ENCODE measurements at places on chromosomes 13 and 19.

- no peak for DNase-seq
Measured at GRCh38 chr13:51919531-51919930, 57.8 kb downstream of the CCDC70 start.

DNA sequence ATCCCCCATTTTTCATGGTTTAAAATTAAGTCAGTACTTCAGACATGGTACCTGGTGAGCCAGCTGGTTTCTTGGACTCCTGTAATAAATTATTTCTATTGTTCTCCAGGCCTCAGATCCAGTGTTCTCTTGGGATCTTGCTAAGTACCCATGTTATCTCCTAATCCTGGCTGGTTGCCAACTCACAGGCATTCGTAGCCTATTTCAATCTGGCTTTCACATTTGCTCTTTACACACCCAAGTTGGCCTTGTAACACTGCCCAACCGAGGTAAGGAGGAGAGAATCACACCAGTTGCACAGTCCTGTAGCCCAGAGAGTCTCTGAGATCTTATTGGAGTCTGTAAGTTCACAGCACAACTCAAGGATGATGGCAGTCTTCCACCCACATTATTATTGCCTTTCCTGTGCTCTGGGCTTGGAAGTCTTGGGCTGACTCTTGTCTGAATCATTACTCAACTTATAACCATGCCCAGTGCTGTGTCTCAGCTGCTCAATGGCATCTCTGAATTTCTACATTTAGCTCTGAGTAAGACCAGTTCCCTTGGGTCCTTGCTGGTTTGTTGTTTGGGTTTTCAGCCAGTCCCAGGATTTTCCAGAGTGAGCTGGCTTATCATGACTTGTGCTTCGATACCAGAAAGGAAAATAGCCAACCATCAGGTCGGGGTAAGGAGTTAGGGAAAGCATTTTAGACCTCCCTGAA lies 76.6 kb upstream of the KLF12 start:
- no peak for DNase-seq

DNA sequence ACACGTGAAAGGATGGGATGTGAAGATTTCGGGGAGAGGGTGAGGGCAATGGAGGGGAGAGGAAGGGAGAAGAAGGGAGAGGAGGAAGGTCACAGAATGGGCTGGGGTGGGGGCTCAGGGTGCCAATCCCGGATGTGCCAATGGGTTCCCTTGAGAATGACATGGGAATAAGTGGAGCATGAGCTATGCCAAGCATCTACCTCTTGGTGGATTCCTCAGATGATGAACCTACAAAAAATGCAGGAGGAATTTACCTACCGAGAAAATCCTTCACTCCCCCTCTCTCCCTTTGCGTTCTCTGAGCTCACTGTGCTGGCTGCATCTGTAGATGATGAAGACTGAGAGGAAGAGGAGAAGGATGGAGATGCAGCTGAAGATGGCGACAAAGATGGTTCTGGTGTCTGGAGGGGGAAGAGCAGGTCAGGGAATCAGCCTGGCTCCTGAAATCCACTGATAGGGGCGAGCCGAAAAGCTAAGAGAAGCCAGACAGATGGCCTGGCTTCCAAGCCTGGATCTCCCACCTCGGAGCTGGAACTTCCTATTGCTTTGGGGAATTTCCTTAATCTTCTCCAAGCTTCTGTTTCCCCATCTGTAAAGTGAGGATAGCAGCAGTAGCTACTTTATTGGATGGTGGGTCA lies 21.6 kb downstream of the VSTM1 start:
- no peak for DNase-seq

- DNase-seq = no peak
Measured at GRCh38 chr13:108855737-108856387, 226.5 kb downstream of the MYO16 start.

- peak; percentile 35 for DNase-seq
Measured at GRCh38 chr19:10289167-10289835, 451 bp upstream of the ICAM5 start.

DNA sequence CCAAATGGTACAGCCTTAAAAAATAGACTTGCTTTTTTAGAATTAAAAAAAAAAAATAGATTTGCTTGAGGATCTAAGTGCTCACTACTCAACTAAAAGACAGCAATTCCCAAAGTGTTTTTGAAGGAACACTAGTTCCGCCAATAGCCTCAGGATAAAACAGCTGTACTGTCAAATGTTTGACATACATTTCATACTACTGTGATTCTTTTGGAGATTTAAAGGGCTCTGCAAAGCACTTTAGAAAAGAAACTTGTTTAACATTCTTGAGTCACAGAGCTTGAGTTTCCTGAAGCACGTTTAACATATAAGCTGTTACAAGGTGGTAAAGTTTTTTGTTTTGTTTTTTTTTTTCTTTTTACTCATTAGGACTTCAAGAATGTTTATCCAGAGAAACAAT lies 23.1 kb upstream of the KLF5 start:
- DNase-seq = no peak

GRCh38 chr13:19607523-19608078 lies 25.9 kb upstream of the MPHOSPH8 start:
- DNase-seq = no peak

- DNase-seq = no peak
Measured at GRCh38 chr13:105340061-105340606, 1195.3 kb downstream of the EFNB2 start.

DNA sequence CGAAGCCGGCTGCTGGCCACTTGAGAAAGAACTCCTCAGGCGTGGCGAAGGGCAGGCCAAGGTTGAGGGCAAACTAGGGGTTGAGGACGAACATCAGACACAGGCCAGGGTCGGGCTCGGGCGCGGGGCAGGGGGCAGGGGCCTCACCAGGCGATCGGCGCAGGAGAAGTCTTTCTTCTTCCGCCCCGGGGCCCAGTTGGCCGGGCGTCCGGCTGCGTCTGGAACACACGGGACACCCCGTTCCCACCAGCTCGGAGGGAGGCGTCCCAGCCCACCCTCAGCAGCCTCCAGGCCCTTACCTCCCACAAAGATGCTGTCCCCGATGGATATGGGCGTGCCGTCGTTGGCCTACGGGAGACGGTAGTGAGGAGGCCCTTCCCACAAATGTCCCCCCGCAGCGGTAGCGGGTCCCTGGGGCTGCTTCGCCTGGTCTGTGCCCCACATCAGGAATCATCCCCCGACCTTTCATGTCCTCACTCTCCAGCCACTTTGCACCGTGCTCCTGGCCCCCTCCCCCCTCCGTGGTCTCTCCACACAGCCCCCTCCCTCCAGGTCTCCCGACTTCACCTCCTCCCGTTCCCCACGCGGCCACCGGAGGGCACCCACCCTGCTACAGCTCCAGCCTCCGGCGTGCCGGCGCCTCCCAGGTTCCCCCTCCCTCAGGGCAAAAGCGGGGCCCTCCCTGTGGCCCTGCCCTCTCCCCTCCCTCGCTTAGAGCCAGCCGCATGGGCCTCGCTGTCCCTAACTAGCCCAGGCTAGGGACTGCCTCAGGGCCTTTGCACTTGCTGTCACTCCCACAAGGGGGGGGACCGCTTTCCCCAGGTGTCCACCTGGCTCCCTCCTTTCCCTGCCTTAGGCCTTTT lies 4.8 kb downstream of the PNKP start:
- DNase-seq = no peak

Measured in activated CD4-positive, alpha-beta T cell treated with anti-CD3 and anti-CD28 coated beads, Interleukin-2, amount 50 U/mL, for 24 hours (primary cell).